Dermis blood vessel endothelial cell (primary cell): ENCODE measurements at places on chromosomes 4 and X. TPM values are rescaled to one million over a fixed set of nuclear protein-coding genes. Genes with fewer than 3 reads are reported as not detected.

NRK gene
- 0.34 and 0.42 TPM in 2 replicates for total RNA-seq

SOWAHB gene
- under 0.01 TPM in 1 of 2 replicates, not detected in the other for total RNA-seq

SULT1B1 gene
- total RNA-seq = 2.4 and 12.6 TPM in 2 replicates

TCEAL6 gene
- total RNA-seq = not detected in 2 replicates

RBM41 gene
- total RNA-seq = 15.8 and 16.0 TPM in 2 replicates

GBA3 gene
- total RNA-seq = not detected in 2 replicates

CHRNA9 gene
- not detected in 2 replicates for total RNA-seq

CD40LG gene
- not detected in 2 replicates for total RNA-seq

CSAG1 gene
- not detected in 2 replicates for total RNA-seq

KDR gene
- total RNA-seq = 292 and 321 TPM in 2 replicates

SLC49A3 gene
- total RNA-seq = 9.9 and 10.6 TPM in 2 replicates

SLC2A9 gene
- 0.74 and 2.9 TPM in 2 replicates for total RNA-seq

CD99L2 gene
- total RNA-seq = 31.1 and 39.0 TPM in 2 replicates

RNF212 gene
- total RNA-seq = 0.85 and 1.1 TPM in 2 replicates

FRG1 gene
- 47.0 and 47.9 TPM in 2 replicates for total RNA-seq

TKTL2 gene
- not detected in 2 replicates for total RNA-seq

GAK gene
- 76.1 and 93.5 TPM in 2 replicates for total RNA-seq

BEND4 gene
- total RNA-seq = 0.17 and 0.23 TPM in 2 replicates

ACTRT1 gene
- not detected in 2 replicates for total RNA-seq

GPC4 gene
- total RNA-seq = 0.14 and 0.34 TPM in 2 replicates

BLOC1S4 gene
- total RNA-seq = 13.7 and 17.0 TPM in 2 replicates

VCX3A gene
- total RNA-seq = not detected in 2 replicates

MSX1 gene
- total RNA-seq = 3.7 and 9.0 TPM in 2 replicates

F8 gene
- 12.4 and 19.1 TPM in 2 replicates for total RNA-seq

XAGE1A gene
- not detected in 2 replicates for total RNA-seq

XAGE1B gene
- not detected in 2 replicates for total RNA-seq

CCNA2 gene
- total RNA-seq = 24.7 and 115 TPM in 2 replicates

C1QTNF7 gene
- total RNA-seq = not detected in 2 replicates
